ENCODE measurements at places on chromosomes 12 and 14. TPM values are rescaled to one million over a fixed set of nuclear protein-coding genes. Genes with fewer than 3 reads are reported as not detected.

Gene MYF5
- not detected for total RNA-seq

Gene KRT73
- not detected for total RNA-seq

Gene CLEC1B
- total RNA-seq = not detected

Gene SLC16A7
- 4.3 TPM for total RNA-seq

Gene OASL
- total RNA-seq = not detected

Gene PRH2
- total RNA-seq = not detected

Gene CLEC7A
- total RNA-seq = not detected

Gene DAO
- total RNA-seq = not detected

Data from cardiac atrium fibroblast (primary cell).